Fibroblast of mammary gland (primary cell): ENCODE measurements at places on chromosomes 1 and 21.
A peak's percentile ranks its signal among the peaks of the same experiment; 100 is the strongest.

DNA sequence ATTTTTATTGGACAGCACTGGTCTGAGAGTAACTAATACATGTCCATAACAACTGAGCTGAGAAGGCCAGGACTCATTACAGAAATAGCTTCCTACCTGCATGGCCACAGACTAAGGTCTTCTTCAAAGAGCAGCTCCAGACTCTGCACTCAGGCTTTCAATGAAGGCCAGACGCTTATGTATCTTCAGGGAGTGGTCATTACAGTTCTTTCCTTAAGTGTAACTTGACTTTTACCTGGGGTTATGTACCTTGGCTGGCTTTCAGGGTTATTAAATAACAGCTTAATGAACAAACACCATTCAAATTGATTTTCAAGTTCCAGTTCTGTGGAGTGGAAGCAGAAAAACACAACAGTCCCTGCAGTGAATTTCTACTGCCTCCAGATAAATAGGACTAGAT, 23.8 kb upstream of the SLC22A15 start:
- DNase-seq: no peak

GRCh38 chr1:77504986-77505385, 177.5 kb downstream of the ZZZ3 start:
- DNase-seq: peak; percentile 32

DNA sequence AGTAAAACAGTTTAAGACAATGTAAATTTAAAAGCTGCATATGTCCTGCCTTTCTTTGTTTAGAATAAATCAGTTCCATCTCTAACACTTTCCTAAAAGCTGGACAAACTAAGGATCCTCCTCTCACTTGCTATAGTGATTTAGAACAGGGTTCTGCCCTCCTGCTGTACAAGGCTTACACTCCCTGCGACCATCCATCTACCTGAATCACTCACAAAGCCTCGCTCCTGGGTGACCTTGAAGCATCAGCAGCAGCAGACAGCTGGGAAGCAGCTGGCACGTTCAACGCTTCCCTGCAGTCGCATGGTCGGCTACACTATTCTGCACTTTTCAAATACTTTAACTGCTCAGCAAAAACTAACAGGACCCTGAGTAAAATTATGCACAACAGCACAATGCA, 128.0 kb downstream of the NTPCR start:
- no peak for DNase-seq

DNA sequence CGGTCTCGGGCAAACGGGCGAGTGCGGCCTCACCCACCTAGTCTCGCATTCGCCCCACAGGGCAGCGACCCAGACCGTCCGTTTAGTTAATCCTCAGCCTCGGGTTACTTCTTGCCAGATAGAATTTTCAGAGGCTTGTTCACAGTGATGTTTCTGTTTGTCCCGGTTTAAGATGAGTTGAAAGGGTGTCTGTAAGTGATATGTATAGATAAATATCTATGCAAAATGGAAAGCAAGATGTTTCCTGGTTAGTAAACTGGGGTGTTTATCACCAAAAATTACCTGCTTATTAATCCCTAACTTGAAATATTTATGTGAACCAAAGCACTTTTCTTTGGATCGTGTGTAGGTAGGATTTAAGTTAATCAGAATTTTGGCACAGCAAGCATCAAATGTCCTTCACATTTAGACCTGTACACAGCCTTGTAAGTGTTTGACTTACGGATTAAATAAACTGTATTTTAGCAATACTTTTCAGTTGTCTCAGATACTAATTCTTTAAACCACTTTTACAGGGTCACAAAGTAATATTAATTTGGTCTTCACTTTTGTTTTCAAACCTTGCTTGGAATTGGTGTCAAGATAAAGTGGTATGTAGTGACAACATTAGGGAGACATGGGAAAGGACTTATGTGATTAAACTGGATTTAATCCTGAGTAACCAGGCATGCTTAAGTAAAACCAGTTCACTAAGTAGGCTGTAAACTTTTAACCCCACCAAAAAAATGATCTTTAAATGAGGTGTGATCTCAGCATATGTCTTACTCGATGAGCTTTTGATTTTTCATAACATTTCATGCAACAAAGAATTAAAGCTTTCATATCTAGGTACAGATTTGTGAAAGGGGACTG, 914 bp downstream of the ZNF326 start:
- DNase-seq: peak; percentile 48

GRCh38 chr1:169483500-169483966, 2.2 kb downstream of the SLC19A2 start:
- peak; percentile 91 for DNase-seq

- DNase-seq: no peak
These were observed 53.0 kb downstream of the DAP3 start for GRCh38 chr1:155741908-155742307.

GRCh38 chr1:194161591-194161990, 975.2 kb upstream of the B3GALT2 start:
- no peak for DNase-seq

DNA sequence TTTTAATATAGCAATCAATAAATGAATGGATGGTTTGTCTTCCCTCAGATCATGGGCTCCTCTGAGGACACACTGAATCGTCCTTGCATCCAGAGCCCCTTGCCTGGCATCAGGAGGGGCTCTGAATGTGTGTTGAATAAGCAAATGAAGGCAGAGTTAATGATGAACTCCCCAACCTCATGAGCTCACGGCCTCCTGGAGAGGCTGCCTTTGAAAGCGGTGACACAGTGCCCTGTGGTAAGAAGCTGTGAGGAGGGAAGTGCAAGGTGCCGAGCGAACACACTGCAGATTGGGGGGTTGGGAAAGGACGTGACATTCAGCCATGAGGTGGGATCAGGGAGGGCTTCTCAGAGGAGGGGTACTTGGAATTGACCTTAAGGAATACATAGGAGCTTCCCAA, 3.2 kb upstream of the PARS2 start:
- DNase-seq: no peak

DNA sequence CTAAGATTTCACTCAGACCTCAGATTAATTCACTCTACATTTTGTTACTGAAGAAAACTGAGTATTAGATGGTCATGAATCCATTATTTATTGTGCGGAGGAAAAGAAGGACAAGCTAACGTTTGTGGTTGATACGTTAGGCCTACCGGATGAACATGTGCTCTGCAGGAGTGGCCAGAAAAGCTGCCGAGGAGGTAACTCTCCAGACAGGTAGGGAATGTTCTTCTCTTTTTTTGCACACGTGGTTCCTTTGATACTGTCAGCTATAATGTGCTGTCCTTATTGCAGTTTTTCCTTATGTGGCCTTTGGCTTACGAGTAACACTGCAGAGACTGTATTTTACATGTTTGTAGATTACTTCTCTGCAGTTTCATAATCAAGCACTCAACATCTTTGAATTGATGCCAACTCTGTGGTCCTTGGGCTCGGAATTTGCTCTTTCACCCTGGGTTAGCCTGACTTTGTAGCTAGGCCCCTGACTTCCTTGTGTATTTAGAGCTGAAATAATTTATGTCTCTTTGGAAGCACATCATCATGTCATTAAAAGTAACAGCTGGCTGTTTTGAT, 13.6 kb downstream of the MTR start:
- DNase-seq: peak; percentile 14

- DNase-seq: no peak
These were observed 13.5 kb downstream of the RNF2 start for GRCh38 chr1:185058876-185059275.

- no peak for DNase-seq
These were observed 28.4 kb upstream of the CASQ2 start for GRCh38 chr1:115796897-115797296.

GRCh38 chr1:203338335-203339036, 12.4 kb downstream of the FMOD start:
- DNase-seq: peak; percentile 65

DNA sequence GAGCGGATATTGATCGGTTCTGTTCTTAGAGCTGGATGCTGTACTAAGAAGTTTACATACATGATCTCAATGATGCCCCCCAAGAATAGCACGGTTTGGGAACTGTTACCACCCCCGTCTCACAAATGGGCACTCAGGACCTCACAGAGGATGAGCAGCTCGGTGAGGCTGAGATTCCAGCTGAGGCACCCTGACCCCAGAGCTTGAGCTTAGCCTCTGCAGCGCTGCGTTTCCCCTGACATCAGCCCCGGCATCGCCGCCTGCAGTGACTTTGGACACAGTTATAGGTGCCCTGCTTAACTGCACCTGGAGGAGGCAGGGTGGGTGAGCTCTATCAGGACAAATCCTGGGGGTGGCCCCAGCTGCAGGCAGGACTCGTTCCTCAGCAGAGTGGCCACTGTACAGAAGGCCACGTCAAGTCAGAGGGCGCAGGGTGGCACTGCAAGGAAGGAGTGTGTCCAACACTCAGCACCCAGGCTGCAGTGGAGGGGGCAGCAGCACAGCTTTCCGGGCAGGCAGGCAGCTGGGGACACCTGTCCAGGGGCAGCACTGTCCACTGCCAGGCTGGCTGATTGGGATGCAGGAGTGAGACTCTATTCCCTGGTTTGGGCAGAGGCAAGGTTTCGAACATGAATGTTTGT, 65.8 kb upstream of the ABCG1 start:
- DNase-seq: no peak

GRCh38 chr1:26337206-26337535, 16.8 kb downstream of the CRYBG2 start:
- DNase-seq: no peak

DNA sequence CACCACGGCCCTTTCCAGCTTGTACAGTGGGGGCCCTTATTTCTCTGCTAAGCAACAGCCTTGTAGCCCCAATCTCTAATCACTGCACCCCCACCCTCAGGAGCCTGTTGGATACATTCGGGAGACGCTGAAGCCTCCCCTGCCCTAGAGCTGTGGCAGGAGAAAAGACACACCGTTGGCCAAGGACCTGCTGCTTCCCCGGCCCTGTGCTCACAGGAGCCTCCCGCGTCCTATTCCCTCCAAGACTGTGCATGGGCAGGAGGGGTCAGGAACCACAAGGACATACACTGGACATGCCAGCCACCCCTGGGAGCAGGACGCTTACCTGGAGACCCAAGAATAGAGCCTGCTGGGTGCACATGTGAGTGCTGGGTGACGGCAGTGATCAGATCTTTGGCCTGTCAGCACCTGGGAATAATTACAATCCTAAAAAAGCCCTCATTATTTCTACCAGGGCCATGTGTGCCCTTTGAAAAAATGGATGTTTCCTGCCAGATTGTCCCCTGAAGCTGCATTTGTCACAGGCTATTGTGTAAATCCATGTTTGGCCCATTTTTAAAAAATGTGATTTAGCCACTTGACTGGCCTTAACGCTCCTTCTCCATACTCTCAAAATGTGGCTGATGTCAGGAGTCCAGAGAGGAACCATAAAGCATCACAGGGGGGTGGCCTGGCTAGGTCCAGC, 590.6 kb downstream of the MATN1 start:
- no peak for DNase-seq

DNA sequence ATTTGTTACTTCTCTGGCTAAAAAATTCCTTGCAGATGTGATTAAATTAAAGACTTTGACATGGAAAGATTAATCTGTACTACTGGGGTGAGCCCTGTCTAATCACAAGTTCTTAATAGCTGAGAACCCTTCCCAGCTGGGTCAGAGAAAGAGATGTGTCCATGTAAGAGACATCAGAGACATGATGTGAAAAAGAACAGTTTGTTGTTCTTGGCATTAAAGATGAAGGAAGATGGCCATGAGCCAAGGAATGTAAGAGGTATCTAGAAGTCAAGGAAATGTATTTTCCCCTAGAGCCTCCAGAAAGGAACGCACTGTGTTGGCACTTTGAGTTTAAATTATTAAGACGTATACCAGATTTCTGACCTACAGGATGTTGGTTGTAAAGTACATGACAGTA, 1271.5 kb upstream of the PRMT6 start:
- no peak for DNase-seq

- no peak for DNase-seq
These were observed 105.6 kb upstream of the USH2A start for GRCh38 chr1:216528816-216529215.

GRCh38 chr1:22108339-22109105, 34.4 kb downstream of the WNT4 start:
- DNase-seq: no peak

- peak; percentile 50 for DNase-seq
These were observed 44.2 kb upstream of the LAPTM5 start for GRCh38 chr1:30801771-30802198.

DNA sequence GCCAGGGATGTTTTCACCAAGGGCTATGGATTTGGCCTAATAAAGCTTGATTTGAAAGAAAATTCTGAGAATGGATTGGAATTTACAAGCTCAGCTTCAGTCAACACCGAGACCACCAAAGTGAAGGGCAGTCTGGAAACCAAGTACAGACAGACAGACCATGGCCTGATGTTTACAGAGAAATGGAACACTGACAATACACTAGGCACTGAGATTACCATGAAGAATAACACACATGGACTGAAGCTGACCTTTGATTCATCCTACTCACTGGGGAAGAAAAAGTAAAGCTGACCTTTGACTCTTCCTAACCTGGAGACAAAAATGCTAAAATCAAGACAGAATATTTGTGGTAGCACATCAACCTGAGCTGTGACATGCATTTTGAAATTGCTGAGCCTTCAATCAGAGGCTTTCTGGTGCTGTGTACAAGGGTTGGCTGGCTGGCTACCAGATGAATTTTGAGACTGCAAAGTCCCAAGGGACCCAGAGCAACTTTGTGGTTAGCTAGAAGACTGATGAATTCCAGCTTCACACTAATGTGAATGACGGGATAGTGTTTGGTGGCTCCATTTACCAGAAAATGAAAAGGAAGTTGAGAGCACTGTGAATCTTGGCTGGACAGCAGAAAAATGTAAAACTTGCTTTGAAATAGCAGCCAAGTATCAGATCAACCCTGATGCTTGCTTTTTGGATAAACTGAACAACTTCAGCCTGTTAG, 190.4 kb upstream of the KCTD3 start:
- peak; percentile 79 for DNase-seq

DNA sequence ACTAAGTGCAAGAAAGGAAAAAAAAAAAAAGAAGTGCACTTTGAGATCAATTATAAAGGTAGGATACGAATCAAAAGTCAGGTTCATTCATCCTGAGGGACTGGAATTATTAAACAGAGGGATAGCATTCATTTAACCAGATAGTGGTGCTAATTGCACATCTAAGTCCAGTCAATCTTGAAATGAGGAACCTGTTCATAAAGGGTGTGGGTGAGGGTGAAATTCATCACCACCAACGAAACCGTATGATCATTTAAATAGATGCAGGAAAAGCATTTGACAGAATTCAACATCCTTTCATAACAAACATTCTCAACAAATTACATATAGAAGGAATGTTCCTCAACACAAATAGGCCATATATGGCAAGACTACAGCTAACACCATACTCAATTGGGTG, 5.6 kb downstream of the CTSS start:
- DNase-seq: no peak

GRCh38 chr1:221418346-221418745, 323.5 kb downstream of the DUSP10 start:
- peak; percentile 25 for DNase-seq

- DNase-seq: no peak
These were observed 13.7 kb downstream of the ENO1 start for GRCh38 chr1:8864713-8865344.

- DNase-seq: no peak
These were observed 9.3 kb downstream of the RGS1 start for GRCh38 chr1:192584866-192585265.

DNA sequence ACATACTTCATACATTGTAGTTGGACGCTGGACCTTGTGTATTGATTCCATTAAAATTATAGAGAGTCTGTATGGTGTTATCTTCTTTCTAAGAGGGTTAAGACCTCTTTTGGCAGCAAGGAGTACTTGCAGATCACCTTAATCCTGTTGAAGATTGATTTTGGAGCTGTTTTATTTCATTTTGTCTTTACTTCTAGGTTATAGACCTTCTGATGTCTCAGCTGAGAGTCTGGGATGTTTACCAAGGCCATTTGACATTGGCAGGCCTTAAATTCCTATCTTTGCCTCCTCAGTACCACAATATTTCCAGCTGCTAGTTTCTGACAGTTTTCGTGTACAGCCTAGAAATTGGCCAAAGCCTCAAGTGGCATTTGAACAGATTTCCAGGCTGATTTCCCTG, 338.0 kb downstream of the LMO4 start:
- DNase-seq: no peak
